ENCODE measurements at places on chromosomes 1 and 21.
A peak's percentile ranks its signal among the peaks of the same experiment; 100 is the strongest.

- DNase-seq: no peak
Measured at GRCh38 chr1:37850352-37850955, 8.9 kb downstream of the MTF1 start.

- DNase-seq: no peak
Measured at GRCh38 chr1:19615438-19615837, 28.7 kb upstream of the NBL1 start.

- no peak for DNase-seq
Measured at GRCh38 chr21:30444204-30444603, 4.1 kb downstream of the KRTAP15-1 start.

GRCh38 chr1:241485554-241485992 is 34.0 kb downstream of the FH start:
- DNase-seq: peak; percentile 16

DNA sequence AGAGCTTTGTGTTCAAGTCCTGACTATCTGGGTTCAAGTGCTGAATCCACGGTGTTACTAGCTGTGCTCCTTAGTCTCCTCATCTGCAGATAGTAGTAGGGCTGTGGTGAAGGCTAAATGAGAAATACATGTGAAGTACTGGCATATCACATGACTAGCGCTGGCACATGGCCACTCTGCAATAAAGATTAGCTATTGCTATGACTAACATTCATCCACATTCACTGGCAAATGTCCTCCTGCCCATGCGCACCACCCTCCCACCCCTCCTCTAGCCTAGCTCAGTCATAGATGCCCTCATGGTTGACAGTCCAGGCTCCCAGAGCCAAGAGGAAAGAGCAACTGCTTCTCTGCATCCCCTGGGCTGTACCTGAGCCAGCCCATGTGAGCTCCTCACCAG is 8.5 kb upstream of the COL8A2 start:
- DNase-seq: no peak

All from GM12864 (cell line).